Prostate gland (tissue), 2 donors: ENCODE measurements at places on chromosomes 7 and 10. TPM values are rescaled to one million over a fixed set of nuclear protein-coding genes. Genes with fewer than 3 reads are reported as not detected.

RELN gene
- 3.0 TPM for total RNA-seq

CLDN3 gene
- total RNA-seq, result 176 TPM

GNG11 gene
- total RNA-seq, result 6.1 TPM

LRIT1 gene
- total RNA-seq, result not detected

POU6F2 gene
- total RNA-seq, result 2.4 TPM
